ENCODE measurements at places on chromosomes 1 and 21. TPM values are rescaled to one million over a fixed set of nuclear protein-coding genes. Genes with fewer than 3 reads are reported as not detected.

DNA sequence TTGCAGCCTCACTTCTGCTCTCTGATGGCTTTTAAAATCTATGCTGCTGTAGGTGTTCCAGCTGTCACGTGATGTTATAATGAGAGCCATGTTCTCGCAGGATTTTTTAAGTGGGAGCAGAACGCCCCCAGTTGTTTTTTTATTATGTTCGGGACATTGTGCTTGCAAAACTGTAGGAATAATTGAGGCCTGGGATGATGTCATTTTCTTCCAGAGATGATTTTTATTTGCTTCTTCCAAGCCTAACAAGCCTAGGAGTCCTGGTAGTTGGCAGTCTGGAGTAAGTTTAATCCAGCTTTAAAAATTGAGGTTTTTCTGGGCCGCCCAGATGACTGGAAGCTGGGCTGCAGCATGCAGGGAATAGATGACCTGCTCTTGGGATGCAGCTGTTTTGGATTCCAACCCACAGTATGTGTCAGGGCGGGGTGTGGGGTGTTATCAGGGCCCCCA lies 34.6 kb upstream of the CHIT1 start:
- peak; percentile 58 for DNase-seq

GRCh38 chr1:67304023-67304422 lies 3.6 kb upstream of the IL12RB2 start:
- DNase-seq, result no peak

Gene IL10
- polyA plus RNA-seq, result 1.6 TPM

DNA sequence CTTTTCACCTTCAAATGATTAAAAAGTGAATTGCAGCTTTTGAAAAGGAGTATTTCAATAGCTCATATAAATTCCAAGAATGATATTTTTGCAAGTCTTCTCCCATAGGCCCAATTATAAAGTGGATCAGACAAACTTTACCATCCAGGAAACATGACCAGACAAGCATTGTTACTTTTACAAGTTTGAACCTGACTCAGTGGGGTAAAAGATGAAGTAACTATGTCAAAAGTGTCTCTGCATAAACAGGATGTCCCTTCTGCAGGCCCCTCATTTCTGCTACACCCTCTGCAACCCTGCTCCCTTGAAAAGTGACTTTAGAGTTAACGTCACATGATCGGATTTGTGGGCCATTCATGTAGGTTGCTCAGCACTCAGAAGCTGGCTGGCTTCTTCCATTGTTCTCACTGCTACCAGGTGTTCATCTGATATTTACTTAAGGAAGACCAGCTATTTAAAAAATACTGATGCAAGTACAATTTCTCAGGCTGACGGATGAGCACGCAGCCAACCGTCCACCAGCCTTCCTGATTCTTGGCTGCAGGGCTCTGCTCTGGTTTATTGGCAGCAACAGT lies 32.3 kb downstream of the URB1 start:
- no peak for DNase-seq

Gene CNN3
- 96.4 TPM for polyA plus RNA-seq

Measured in sigmoid colon (tissue), 7 donors.